Pancreas (tissue), 10 donors: ENCODE measurements at places on chromosomes 5 and 9. TPM values are rescaled to one million over a fixed set of nuclear protein-coding genes. Genes with fewer than 3 reads are reported as not detected.

DNA sequence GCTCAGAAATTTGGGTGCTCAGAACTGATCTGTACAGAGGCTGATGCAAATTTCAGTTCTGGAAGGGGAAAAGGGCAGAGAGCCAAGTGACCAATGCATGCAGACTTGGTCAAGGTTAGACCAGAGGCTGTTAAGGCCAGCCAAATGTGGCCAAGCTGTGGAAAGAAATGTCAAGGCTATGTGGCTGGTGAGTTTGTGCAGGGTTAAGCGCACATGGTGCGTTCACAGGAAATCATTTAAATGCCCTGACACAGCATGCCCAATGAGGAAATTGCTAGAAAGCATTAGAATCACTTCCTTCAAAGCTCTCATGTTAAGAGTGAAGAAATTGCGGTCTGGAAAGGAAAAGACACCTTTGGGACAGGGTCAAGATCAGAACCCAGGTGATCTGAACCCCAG lies 58.0 kb downstream of the PTPN3 start:
- H3K4me3 ChIP-seq: no peak overlapping the region
- peak overlapping the region; percentile 73 for H3K27ac ChIP-seq
- peak; percentile 65 for DNase-seq
- peaks cover 10% of the 10 kb centered on the region for H3K4me1 ChIP-seq
- H3K36me3 ChIP-seq: peaks cover 15% of the 10 kb centered on the region

DNA sequence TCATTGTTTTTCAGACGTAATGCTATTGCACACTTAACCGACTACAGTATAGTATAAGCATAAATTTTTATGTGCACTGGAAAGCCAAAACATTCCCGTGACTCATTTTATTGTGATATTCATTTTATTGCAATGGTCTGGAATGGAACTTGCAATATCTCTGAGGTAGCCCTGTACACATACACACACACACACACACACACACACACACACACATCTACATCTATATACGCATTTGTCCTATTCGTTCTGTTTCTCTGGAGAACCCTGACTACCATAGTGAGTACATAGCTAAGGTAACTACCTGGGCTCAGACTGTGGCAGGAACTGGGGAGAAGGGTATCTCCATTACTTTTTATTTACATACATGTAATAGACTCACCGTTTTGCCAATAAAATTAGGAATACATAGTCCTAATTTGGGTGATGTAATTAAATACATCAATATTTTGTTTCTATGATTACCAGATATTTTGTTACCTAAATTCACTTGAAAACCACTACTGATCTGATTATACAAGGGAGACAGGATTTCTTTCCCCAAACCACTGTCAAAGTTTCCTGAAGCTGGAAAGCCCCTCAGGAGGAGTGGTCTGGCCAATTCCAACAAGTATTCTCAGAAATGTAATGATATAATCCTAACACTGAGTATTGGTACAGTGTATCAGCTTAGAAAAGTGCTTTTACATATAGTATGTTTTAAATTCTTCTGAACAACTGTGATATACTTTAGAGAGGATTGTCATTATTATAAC lies 74.0 kb upstream of the PLPP1 start:
- H3K4me3 ChIP-seq: no peak overlapping the region
- H3K27ac ChIP-seq: no peak overlapping the region
- H3K4me1 ChIP-seq: peaks cover 4% of the 10 kb centered on the region

BASP1 gene
- polyA plus RNA-seq: 2.6 TPM

PCDHA9 gene
- 0.19 TPM for polyA plus RNA-seq

TMEM161B gene
- 7.3 TPM for polyA plus RNA-seq
